ENCODE measurements at places on chromosomes 12 and 14. TPM values are rescaled to one million over a fixed set of nuclear protein-coding genes. Genes with fewer than 3 reads are reported as not detected.

DNA sequence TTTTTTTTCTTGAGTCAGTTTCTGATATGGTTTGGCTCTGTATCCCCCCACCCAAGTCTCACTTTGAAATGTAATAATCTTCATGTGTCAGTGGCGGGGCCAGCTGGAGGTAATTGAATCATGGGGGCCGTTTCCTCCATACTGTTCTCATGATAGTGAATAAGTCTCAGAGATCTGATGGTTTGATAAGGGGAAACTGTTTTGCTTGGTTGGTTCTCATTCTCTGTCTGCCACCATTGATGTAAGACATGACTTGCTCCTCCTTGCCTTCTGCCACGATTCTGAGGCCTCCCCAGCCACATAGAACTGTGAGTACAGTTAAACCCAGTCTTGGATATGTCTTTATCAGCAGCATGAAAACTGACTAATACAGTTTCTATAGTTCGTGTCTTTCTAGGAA is 42.9 kb downstream of the WNK1 start:
- no peak for DNase-seq

- DNase-seq: no peak
These were observed 287.3 kb downstream of the BCL11B start for GRCh38 chr14:98984719-98985041.

- no peak for DNase-seq
These were observed 29.8 kb downstream of the PROX2 start for GRCh38 chr14:74846168-74846567.

GRCh38 chr14:54483846-54484245 is 4.9 kb downstream of the GMFB start:
- no peak for DNase-seq

GRCh38 chr12:19251481-19252132 is 122.1 kb downstream of the PLEKHA5 start:
- no peak for DNase-seq

Gene OR4E2
- not detected for total RNA-seq

DNA sequence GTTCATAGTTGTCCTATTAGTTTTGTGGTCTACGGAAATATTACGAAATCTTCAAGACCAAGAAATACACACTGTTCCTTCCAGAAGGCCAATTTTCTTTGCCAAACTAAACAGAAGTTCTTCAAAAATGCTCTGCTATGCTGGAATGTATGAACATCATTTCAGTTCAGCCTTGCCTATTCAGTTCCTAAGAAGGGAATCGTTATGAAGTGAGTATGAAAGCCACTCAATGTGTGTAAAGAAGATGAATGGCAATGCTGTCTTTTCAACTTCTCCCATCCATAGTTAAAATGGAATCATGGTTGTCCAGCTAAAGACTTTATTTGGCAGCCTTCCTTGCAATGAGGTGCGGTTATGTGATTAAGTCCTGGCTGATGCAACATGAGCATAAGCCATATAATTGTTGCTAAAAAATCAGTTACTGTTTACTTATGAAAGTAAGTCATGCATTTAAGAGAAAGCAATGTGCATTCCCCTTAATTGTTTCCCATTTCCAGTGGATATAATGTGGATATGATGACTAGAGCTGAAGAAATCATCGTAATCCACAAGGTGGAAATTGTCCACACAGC is 73.8 kb upstream of the PTPRR start:
- no peak for DNase-seq

Gene PMEL
- total RNA-seq: not detected

- DNase-seq: no peak
These were observed 311.1 kb upstream of the DIO2 start for GRCh38 chr14:80522411-80522810.

DNA sequence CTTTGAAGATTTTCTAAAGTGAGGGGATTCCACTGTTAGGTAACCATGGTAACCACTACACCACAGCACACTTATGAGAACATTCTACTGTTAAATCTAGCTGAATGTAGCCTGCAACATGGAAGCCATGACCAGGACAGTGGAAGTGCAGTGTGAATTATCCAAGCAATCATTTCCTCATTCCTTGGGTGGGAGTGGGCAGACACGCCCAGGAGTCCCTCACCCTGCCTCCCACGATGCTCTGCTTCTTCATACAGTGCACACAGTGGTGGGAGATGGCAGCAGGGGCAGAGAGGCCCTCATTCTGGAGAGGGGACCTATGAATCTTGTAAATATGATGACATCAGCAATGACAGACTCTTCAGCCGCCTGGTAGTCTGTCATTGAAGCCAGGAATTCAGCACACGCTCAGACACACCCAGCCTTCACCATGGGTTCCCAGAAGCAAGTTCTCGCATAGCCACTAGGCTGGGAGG is 70.1 kb upstream of the HOXC13 start:
- DNase-seq: no peak

DNA sequence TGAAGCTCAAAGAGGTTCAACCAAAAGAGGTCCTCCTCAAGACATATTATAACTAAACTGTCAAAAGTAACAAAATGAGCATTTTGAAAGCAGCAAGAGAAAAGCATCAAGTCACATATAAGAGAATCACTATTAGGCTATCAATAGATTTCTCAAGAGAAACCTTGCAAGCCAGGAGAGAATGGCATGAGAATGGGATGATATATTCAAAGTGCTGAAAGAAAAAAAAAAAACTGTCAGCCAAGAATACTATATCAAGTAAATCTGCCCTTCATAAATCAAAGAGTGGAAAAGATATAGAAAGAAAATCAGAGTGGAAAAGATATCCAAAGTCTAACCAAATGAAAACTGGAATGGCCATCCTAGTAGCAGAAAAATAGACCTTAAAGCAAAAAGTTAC is 39.3 kb upstream of the TSPAN11 start:
- DNase-seq: no peak

- no peak for DNase-seq
These were observed 289.8 kb downstream of the DPF3 start for GRCh38 chr14:72604133-72604532.

GRCh38 chr12:25501549-25501948 is 51.5 kb downstream of the LMNTD1 start:
- DNase-seq: no peak

Gene DTD2
- total RNA-seq: 5.2 TPM

Gene GRIP1
- total RNA-seq: 0.22 TPM

Gene CNTN1
- total RNA-seq: 0.29 TPM

Gene VDR
- total RNA-seq: 3.2 TPM

Gene AACS
- 6.0 TPM for total RNA-seq

DNA sequence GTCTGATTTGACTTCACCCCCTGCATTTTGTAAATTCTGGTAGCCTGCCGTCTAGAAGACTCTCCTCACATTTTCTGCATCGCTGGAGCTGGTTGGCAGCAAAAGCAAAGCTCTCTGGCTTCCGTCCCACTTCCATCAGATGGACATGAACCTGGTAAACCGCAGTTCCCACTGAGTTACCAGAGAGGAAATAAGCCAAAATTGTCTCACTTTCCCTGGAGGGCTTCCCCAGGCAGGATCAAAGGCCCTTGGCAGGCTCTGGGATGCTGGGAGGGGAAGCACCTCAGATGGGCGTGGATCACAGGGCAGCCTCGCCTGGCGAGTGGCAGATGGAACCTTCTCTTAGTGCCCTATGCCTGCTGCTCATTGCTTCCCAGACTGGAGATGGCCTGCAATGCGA is 243.5 kb downstream of the TMEM132C start:
- DNase-seq: no peak

- no peak for DNase-seq
These were observed 27.3 kb upstream of the KLRF1 start for GRCh38 chr12:9799961-9800360.

DNA sequence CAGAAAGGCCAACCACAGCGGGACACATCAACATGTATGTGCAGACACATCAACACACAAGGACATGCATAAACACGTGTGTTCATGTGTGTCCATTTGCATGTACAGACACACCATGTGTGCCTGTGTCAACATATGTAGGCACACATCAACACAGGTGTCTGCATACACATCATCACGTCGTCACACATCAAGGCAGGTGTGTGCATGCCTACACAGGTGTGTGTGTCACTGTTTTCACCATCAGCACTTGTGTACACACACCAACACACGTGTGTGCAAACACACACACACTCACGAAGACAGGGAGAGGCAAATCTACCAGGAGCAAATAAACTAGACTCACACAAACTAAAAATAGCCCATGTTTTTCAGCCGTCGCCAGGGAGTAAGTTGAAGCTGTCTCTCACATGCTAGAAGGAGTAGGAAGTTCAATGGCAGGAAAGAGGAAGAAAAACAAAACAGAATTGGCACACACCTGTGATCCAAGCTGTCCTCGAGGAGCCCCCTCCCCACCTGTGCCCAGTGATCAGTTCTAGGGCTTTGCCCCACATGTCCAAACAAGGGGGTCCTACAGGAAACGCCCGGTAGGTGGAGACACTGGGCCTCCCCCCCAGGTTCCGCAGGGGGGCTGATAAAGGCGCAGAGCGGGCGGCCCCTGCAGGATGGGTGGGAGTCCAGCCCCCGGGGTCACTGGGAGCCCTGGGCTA is 7.4 kb downstream of the SCARB1 start:
- peak; percentile 38 for DNase-seq

- DNase-seq: no peak
These were observed 21.0 kb downstream of the IGF1 start for GRCh38 chr12:102459314-102459713.

Gene UNC79
- total RNA-seq: 0.41 TPM

DNA sequence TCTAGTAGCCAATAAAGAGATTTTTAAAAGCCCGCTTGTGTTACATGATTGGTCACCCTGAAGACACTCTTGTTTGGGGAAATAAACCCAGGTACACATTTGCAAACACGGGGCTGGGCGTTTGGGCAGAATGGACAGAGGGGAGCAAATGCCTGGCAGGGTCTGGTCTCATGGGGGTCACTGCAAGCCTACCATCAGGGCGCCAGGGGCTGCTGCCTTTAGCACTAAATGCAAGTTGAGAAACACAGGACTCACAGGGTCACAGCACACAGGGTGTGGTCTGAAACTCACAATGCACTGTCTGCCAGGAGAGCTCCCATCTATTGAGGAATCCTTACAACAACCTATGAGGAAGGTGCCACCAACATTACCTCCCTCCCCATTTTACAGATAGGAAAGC is 62.6 kb downstream of the CHGA start:
- no peak for DNase-seq

- no peak for DNase-seq
These were observed 348.0 kb downstream of the SEC23A start for GRCh38 chr14:38755036-38755435.

Gene TTC5
- 4.3 TPM for total RNA-seq

DNA sequence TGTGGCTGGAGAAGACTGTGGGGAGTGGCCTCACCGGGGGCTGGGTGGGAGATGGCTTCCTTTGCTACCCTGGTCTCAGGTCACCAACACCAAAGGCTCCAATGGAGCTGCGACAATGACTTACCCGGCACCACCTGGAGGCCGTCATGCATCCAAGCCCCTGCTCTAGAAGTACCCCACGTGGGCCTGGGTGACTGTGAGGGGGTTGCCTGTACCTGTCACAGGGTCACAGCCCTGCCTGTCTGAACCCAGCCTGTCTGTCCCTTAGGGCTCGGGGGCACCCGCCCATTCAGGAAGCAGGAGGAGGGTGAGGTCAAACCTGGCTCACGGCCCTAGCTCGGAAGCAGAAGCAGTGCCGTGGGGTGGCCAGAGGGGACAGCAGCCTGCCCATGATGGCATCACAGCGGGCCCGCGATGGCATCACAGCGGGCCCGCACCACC is 18.9 kb downstream of the ABCB9 start:
- DNase-seq: no peak

DNA sequence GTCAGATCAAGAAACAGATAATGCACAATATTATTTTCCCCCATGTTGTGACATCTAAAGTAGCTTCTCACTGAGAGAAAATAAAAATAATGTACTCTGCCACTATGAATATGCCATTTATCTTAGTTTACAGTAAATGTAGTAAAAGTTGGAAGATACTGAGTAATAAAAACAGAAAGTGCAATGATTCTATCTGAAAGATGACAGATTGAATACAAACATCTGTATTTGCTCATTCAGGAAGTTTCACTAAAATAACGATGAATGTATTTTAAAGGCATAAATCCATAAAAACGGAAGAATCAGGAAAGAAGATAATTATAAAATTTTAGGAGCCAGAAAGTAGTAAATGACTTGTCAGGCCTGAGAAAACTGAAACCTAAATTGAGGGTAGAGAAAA is 18.2 kb downstream of the SLC35F4 start:
- no peak for DNase-seq

DNA sequence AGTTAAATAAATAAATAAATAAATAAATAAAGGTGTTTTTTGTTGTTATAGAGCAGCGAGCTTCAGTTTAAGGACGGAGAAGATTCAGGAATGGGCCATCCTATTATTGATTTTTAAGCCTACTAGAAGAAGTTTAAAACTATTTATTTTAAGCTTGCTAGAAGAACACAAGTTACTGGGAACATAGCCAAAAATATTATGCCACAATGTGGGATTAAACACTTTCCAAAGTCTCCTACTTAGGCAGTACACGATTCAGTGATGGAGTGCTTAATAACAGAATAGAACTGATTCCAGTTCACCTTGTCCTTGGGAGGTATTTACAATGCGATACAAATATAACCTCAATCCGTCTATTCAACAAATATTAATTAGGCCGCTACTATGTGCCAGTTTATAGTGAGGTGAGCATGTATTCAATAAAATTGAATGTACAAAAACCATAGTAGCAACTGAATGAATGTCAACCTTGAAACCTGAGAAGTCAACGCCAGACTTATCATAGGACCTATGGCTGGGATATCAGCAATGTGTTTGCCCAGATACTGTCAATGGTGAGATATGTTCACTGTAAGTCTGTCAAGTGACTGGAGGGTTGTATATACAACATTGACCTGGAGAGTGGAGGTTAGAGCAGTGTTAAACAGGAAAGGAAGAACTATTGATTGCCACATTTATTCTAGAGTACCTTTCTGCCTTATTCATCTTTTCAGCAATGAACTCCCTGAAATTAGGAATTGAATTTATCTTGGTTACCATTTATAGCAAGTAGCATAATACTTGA is 486.4 kb downstream of the TMTC2 start:
- no peak for DNase-seq

Gene RBP5
- total RNA-seq: not detected

DNA sequence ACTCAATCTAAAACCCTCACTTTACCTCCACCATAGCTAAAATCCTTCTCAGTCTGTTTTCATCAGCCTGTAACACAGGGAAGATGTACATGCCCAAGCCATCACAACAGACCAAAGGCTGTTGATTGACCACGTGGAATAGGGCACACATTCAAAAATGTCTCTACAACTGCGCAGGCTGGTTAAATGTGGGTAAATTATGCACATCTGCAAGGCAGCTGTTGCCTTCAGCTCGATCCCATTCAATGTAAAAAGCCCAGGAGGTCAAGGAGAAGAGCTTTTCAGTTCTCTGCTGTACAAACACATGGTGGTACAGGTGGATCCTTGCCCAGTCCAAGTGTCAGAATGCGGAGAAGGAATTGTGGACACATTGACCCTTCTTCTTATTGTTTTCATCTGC is 354.0 kb downstream of the FLRT2 start:
- no peak for DNase-seq

GRCh38 chr12:101501410-101501995 is 26.4 kb downstream of the SPIC start:
- no peak for DNase-seq

DNA sequence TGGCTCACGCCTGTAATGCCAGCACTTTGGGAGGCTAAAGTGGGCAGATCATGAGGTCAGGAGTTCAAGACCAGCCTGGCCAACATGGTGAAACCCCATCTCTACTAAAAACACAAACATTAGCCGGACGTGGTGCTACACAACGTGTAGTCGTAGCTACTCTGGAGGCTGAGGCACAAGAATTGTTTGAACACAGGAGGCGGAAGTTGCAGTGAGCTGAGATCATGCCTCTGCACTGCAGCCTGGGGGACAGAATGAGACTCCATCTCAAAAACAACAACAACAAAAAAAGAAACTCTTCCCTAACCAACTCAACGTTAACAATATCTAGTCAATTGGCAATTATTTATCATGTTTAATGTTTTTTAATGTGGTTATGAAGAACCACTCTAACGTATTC is 89.3 kb downstream of the EPS8 start:
- no peak for DNase-seq

All from gastrocnemius medialis (tissue), 4 donors.